ENCODE measurements at places on chromosomes 1 and 21. TPM values are rescaled to one million over a fixed set of nuclear protein-coding genes. Genes with fewer than 3 reads are reported as not detected.

The C1orf159 gene
- 20.0 TPM for total RNA-seq

The KIF17 gene
- total RNA-seq = not detected

The SLFNL1 gene
- total RNA-seq = 0.30 TPM

The COL16A1 gene
- total RNA-seq = not detected

The HHIPL2 gene
- total RNA-seq = not detected
